ENCODE measurements at places on chromosomes 2 and 18.

GRCh38 chr2:233352141-233352842 is 2.0 kb upstream of the DGKD start:
- no peak for DNase-seq

- DNase-seq, result no peak
Observed at GRCh38 chr2:239482778-239483712, 82.2 kb upstream of the HDAC4 start.

DNA sequence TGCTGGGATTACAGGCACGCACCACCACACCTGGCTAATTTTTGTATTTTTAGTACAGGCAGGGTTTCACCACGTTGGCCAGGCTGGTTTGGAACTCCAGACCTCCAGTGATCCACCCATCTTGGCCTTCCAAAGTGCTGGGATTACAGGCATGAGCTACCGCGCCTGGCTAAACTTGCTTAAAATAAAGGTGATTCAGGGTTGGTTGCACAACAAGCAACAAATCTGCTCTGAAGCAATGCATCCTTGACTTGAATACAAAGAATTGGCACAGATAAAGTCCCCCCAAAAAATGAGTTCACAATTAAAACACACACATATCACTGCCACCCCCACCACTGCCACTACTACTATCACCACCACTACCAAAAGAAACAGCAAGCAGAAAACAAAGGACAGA is 34.9 kb downstream of the CCDC88A start:
- no peak for DNase-seq

DNA sequence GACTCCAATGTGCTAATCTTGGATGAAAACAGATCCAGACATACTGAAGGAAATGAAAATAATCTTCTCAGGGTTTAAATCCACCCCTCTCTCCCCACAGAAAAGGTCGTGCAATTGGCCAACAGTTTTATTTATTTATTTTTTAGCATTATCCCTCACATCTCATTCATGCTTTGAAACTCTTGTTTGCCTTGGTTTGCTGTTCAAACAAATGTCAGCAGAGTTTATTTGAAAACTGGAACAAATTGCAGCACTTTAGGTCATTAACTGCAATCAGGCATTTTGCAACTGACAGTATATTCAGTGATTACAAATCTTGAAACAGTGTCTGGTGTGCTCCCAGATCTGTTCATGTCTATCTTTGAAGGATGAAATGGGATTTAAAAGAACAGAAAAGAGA is 220.6 kb downstream of the SLC4A10 start:
- no peak for DNase-seq

DNA sequence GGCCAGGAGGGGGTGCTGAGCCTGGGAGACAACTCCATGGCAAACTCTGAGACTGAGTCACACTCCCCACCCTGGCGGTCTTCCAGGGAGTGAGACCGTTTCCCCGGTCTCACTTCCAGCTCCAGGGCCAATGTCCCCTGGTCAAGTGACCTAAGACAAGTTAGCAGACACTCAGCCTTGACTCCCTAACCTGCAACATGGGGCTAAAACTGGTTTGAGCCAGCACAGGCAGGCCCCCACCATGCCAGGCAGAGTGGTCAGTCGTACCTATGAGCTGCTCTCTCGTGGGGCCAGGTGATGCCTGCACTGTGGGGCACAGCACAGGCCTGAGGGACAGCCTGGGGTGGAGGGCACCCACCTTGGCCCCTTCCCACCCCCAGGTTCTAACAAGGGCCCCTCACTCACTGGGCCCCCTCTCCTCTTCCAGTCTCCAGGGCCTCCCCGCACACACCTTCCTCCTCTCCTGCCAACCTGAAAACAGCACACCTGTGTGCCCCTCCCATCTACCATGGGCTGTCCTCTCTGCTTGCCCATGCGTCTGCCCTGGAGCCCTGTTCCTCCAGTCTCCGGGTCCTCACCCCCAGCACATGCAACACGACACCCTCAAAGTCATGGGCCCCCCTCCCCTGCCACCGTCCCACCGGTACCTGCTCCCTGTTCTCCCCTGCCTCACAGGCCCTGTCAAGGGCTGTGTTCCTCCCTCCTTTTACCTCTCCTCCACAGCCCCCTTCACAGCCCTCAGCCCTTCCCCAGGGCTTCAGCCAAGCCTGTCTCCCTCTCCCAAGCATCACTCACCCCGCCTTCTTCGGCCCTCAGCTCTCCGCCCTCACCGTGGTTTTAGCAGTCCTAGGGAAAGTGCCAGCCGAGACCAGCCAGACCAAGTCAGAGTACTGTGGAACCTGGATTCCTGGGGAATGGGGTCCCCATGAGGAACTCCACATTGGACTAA is 1.6 kb downstream of the GPR17 start:
- no peak for DNase-seq

DNA sequence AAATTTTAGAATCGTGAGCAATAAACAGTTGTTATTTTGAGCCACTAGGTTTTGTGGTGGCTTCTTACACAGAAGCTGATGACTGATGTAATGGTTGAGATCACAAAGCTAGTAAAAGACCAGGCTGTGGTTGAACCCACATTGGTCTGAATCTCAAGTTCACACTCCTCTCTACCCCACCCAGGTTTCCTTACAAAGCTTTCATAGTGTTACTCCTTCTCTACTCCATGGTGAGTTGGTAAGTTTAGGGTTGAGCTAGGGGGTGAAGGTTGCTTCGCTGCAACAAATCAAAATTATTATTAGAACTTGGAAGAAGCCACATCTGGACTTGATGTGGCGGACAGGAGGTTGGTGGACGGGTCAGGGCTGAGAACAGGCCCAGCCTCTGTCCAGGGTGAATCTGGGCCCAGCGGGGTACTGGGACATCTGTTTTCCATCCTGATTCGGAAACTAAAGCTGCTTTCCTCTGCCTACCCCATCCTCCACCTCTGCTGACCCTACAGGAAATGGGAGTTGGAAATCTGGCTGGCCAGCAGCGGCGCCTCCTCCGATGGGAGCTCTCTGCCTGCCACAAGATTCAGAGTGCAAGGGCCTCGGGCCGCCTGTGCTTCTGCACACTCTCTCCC is 86.3 kb downstream of the ZFP36L2 start:
- DNase-seq, result no peak

DNA sequence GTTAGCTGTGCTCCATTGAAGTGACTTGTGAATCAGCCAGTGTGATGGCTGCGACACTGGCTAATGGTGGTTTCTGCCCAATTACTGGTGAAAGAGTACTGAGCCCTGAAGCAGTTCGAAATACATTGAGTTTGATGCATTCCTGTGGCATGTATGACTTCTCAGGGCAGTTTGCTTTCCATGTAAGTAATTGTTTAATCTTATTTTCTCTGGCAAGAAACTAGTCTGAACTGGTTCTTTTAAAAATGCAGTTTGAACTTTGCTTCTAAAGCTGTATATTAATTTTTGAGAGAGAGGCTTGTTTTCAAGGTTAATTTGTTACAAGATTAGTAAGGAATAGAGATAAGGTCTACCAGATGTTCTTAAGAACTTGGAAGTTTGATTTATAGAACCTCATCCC is 46.7 kb downstream of the GLS start:
- no peak for DNase-seq

DNA sequence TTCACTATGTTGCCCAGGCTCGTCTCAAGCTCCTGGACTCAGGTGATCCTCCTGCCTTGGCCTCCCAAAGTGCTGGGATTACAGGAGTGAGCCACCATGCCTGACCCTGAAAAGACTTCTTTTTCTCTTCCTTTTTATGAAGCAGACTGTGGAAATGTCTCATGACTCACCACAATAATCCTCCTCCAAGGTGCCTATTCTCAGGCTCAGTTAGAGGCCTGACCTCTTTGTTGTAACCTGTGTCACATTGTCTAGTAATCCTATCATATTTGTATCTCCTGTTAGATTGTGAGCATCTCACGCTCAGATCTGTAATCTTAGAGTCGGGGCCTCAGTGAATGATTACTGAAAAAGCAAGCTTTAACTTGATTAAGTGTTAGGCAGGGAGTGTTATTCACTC is 18.3 kb upstream of the TAF4B start:
- no peak for DNase-seq

GRCh38 chr18:62499263-62499650 is 23.6 kb upstream of the ZCCHC2 start:
- DNase-seq, result no peak

GRCh38 chr2:226791056-226791486 is 8.5 kb downstream of the IRS1 start:
- no peak for DNase-seq

GRCh38 chr2:222864296-222864695 is 3.5 kb downstream of the ACSL3 start:
- no peak for DNase-seq
